ENCODE measurements at places on chromosomes 6 and 20.

DNA sequence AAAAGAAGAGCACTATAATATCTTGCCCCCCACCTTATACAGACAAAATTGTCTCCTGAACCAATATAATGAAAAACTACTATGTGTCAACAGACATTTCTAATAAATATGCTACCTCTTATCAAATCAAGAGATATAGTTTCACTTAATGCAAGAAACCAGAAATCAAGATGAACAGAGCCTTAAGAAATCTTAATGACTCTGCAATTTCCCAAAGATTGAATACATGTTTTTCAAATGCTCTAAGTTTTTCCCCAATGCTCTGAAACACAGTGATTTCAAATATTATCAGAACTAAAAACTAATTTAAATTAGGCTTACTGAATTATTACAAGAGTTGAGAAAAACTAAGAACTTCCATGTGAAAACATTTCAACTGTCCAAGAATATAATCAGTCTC, 13.3 kb downstream of the SUPT3H start:
- DNase-seq = no peak

GRCh38 chr20:45857882-45858216, 435 bp downstream of the ZSWIM3 start:
- no peak for DNase-seq

DNA sequence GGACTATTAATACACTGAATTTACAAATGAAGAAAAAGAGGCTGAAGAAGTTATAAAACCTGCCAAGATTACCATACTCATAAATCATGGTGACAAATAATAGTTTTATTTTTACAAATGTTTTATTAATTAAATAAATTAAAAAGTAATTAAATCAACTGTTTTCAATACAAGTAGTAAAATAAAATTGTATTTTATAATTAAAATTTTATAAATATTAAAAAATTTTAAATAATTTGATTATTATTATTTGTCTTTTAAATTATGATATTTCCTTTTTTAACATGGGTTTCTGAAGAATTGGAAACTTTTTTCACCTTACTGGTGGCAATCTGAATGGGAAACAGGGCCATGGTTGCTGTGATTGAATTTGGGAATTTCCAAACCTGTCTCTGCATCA, 177.3 kb upstream of the TSHZ2 start:
- no peak for DNase-seq

GRCh38 chr20:55740076-55740475, 265.2 kb downstream of the CBLN4 start:
- no peak for DNase-seq

GRCh38 chr6:122692175-122692598, 82.0 kb downstream of the PKIB start:
- DNase-seq = no peak

- DNase-seq = no peak
Observed at GRCh38 chr6:11875325-11876109, 96.9 kb upstream of the ADTRP start.

GRCh38 chr6:64439274-64439673, 803.7 kb downstream of the PHF3 start:
- no peak for DNase-seq

DNA sequence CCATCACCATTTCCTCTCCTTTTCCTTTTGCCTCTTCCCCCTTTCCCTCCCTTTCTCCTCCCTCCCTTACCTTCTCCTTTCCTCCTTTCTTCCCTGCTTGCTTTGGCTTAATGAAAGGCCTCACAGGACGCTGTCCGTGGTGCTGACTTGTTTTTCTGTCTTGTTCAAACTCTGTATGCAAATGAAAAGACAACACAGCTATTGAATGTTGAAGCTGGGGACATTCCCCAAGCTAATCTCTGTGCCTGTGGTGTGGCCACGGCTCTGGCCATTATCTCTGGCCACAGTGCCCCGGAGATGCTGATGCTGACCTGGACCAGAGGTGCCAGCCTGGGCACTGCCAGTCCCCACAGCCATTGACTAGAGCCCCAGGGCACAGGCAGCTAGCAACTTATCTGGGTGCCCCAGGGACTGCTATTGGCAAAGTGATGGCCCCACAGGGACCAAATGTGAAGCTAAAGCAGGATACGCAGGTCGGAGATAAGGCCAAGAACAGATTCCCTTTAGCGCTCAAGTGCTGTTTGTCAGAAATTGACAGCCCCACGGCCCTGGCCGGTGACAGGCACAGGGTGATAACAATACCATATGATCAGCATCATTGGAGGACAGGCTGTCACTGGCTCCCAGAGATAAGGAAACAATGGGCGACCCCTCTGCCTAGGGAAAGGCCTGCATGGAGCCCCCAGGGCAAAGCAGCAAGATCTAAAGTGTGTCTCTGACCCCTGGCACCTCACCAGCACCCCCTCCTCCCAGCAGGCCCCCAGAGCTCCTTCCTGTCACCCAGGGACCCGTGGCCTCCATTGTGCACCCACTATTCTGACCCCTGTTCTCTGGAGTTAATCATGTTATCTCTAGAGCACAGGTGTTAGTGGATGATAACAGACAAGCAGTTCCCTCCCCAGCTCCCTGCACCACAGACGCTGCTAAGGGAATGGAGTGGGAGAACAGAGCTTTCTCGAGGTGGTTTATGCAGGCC, 31.6 kb upstream of the SLC32A1 start:
- peak; percentile 33 for DNase-seq

DNA sequence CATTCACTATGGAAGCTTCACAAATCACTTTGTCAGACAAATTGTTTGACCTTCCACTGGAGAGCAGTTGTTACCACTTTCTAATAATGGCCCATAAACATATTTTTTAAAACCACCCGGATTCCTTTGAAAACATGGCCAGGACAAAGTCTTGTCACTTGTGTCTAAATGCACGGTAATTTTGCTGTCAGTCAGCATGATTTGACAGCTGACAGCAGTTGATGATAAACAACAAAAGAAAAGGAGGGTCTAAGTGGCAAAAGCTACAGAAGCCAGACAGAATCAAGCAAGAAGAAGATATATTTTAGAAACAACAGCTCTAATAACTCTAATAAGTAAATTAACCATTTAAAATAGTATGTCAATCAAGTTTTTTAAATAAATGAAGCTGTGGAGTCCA, 27.7 kb upstream of the CARMIL1 start:
- no peak for DNase-seq

DNA sequence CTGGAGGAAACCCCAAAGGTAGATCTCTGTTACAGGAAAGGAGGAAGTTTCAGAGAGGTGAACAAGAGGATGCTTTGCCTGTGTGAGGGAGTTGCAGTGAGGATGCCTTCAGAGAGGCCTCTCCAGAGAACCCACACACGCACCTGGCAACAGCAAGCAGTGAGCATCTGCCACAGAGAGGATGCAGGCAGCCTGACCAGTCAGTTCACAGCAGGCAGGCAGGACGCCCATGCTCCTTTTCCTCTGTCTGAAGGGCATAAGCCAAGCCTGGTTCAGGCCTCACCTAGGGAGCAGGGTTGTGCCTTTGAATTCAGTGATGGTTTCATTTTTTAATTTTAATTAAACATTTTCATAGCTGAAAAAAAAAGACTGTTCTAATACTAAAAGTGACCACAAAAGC, 346.0 kb upstream of the MARCKS start:
- no peak for DNase-seq

DNA sequence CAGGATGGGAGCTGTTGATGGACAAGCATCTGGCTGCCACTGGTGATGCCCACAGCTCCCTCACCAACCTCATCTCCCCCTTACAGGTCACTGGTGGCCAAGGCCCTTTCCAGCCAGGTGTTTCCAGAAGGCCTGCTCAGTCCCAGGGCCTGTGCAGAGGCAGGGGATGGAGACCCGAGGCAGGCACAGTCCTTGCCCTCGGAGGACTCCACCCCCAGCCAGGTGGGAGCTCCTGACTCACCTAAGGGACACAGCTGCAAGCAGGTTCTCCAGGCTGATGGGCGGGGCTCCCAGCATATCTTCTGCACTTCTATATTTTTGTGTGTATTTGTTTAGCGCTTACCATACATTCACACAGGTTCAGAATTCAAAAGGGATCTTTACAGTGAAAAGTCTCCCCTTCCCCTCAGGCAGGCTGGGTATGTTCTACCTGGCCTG, 17.4 kb downstream of the PRPH2 start:
- DNase-seq = no peak

- DNase-seq = no peak
Observed at GRCh38 chr6:159701413-159701999, 8.5 kb upstream of the SOD2 start.

- no peak for DNase-seq
Observed at GRCh38 chr6:152241013-152241766, 396.0 kb downstream of the SYNE1 start.

DNA sequence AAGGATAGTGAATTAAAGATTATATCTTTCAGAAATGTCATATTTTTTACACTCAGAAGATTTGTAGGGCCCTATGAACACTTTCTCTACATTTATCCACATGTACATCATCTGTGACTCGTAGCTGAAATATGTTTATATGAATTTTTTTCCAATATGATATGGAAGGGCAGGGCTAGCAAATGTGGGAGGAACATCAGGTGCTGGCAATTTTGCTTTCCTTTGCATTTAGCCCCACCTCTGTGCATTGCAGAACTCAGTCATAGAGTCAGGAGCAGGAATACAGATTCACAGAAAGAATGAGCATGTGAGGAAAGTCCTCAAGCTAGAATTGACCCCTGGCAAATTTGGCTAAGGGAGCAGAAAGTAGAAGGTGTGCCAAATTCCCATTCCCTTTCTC, 129.9 kb downstream of the CRYBG1 start:
- no peak for DNase-seq

DNA sequence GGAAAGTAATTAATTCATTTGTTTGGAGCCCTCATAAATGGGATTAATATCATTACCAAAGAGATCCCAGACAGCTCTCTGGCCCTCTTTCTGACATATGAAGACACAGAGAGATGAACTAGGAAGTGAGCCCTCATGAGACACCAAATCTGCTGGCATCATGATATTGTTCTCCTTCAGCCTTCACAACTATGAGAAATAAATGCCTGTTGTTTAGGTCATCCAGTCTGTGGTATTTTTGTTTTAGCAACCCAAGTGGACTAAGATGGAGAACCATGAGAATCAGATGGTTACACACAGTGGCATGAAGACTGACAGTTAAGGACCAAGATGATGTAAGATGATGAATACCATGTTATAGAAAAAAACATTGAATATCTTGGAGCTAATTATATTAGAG, 16.9 kb upstream of the HBS1L start:
- DNase-seq = no peak

- DNase-seq = no peak
Observed at GRCh38 chr6:46062312-46062711, 46.7 kb upstream of the CLIC5 start.

DNA sequence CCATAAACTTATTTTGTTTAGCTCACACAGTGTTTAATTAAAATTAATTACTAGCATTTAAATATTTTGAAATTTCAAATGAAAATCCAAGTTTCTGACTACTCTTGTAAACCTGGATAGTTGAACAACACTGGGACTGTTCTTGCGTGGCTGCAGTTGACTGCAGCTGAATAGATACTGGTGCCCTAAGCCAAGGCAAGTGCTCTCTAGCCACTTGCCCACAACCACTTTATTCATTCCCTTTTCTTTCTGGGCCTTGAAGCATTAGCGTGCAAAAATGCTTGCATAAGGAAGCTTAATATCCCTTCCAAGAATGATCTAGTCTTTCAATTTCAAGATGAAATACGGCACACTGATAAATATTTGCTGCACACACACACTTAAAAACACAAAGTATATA, 676.0 kb upstream of the MARCKS start:
- no peak for DNase-seq

- DNase-seq = no peak
Observed at GRCh38 chr6:14348389-14348788, 230.8 kb downstream of the CD83 start.

DNA sequence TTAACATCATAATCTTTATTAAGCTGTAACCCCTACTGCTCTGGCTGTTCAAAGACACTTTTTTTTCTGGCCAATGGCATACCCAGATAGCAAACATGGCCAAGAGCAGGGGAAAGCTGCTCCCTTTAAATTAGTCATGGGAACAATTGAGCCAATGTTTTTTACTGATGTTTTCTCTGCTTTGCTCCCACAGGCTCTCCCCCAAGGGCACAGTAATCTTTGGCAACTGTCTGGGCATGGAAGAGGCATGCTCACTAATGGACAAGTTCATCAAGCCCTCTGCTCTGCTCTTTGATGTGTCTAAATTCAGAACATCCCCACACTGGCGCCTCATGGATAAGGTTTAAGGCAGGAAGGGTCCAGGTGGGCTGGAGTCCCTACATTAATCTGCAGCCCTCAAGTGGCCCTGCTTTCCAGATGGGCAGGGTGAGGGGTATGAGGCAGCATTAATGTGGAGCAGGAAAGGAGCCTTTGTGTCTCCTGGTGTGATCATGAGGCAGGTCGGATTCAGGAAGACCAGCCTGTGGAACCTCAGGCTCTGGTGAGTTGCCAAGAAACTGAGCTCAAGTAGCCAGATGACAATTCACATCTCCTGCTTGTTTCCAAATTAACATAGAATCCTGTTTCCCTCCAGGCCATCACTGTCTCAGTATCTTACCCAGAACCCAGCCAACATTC, 227.0 kb upstream of the CST7 start:
- no peak for DNase-seq

GRCh38 chr20:35888657-35889056, 65.6 kb downstream of the SCAND1 start:
- no peak for DNase-seq

GRCh38 chr6:34791164-34791700, 651 bp upstream of the BLTP3A start:
- no peak for DNase-seq

DNA sequence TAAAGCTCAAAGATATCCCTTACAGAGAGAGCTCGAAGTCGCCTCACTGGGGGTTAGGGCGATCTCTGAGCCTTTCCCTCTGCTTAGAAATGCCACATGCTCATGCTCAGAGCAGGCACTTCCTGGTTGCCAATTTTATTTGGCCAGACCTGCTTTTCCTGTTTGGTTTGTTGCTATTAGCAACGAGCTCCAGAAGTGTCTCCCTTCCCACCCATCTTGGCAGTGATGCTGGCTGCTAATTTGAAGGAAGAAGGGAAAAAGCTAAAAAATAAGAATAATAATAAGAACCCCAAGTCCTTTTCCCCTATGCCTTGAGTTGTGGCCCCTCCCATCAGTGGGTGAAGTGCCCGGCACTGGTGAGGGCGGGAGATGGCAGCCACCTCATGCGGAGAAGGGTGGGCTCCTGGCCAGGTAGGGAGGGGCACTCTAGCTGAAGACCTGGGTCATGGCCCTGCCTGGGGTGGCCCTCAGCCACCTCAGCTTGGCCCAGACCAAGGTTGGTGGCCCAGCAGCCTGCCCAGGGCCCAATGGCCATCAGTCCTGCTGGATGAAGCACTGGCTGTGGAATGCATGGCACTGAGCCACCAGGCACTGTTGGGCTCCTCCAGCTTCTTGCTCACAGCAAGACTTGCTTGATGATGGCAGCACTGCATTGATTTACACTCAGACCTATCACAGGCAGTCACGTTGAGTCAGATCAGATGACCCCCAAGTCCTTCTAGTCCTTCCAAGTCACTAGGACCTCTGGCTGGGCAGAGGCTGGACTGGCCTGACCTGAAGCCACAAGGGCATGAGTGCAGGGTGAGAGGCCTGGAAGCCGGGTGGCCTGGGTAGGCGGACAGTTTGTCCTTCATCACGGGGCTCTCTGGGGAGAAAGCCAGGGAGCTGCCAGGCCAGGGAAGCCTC, 79.0 kb downstream of the SYNJ2 start:
- peak; percentile 38 for DNase-seq

- no peak for DNase-seq
Observed at GRCh38 chr20:24899153-24899552, 49.9 kb upstream of the CST7 start.
